ENCODE measurements at places on chromosomes 11 and 22. TPM values are rescaled to one million over a fixed set of nuclear protein-coding genes. Genes with fewer than 3 reads are reported as not detected.

DNA sequence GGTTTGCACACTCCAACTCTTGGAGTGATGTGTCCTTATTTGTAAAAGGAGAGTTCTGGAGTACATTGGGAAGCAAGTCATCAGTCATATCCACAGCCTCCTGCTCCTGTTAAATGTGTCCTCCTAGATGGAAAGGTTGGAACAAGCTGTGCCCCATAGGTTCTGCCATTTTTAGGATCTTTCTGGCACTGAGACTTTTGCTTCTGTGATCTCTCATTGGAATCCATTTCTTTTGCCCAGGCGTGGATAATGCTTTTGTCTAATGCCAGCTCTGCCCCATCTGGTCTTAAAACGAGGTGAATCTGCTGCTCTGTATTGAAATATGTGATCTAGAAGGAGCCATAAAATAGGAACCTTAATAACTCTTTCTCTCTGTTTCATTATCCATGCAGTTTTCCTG, 66.4 kb downstream of the ZBTB16 start:
- no peak for DNase-seq

DNA sequence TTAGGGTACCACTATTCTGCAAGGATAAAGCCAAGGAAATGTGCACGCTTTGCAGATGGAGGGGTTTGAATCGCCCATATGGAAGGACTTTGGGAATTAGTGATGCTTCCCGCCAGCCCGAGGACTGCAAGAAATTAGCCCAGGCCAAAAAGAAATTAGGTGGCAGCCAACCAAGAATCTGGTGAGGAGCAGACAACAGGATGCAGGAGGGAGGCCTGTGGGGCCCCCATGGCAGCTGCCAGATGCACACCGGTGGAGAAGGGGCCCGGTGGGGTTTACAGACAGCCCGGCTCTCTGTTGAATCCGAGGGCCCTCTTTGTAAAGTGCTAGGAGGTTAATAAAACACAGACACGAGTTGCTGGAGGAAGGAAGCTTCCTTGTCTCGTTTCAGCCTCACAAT, 73.5 kb downstream of the TIMP3 start:
- DNase-seq = no peak

GRCh38 chr11:102791271-102792036, 6.5 kb downstream of the MMP1 start:
- DNase-seq = peak; percentile 47

FUT4 gene
- total RNA-seq = 3.5 TPM

TSGA10IP gene
- total RNA-seq = not detected

GRCh38 chr22:46350121-46350520, 14.6 kb downstream of the TRMU start:
- DNase-seq = no peak

DNA sequence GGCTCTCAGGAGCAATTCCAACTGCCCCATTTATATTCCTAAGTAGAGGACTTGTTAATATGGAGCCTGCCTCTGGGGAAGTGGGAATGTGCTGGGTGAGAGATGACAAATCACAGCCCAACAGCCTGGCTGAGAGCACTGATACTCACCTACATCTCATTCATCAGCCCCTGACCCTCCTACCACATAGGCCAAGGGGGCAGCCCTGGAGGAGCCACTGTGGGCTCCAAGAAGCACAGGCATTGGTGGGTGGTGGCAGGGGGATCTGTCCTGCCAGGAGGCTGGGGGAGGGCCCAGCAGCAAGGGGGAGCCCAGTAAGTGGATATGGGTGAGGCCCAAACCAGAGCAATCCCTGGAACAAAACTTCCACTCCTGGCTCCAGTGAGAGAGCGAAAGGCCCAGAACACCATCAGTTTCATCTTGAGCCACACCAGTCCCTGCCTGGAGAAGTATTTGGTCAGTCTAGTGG, 79.7 kb downstream of the BUD13 start:
- DNase-seq = no peak

DNA sequence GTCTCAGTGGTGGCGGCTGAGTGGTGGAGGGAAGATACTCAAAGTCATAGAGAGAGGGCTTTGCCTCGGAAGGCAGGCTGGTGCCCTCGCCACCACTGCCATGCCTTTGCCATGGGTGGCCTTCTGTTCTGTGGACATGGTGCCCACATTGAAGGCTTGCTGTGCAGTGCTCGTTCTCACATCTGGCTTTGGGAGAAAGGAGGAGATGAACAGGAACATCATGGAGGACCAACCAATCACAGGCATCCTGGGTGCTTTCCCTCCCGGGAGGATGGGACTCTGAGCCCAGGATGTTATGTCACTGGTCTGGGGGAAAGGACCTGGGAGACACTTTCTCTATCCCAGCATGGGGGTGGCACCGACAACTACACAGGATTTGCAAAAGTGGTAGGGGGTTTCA, 82.3 kb upstream of the NARS2 start:
- DNase-seq = no peak
